ENCODE measurements at places on chromosomes 12 and 14. TPM values are rescaled to one million over a fixed set of nuclear protein-coding genes. Genes with fewer than 3 reads are reported as not detected.
A peak's percentile ranks its signal among the peaks of the same experiment; 100 is the strongest.

Gene CCDC60
- not detected for total RNA-seq

Gene LHX5
- total RNA-seq, result not detected

Gene ACOT6
- total RNA-seq, result not detected

Gene KRT73
- total RNA-seq, result not detected

Gene DDX23
- total RNA-seq, result 25.9 TPM

Gene HOXC4
- total RNA-seq, result 0.23 TPM

Gene AKAP5
- 0.23 TPM for total RNA-seq

Gene SERPINA12
- not detected for total RNA-seq

Gene TMCC3
- total RNA-seq, result 6.9 TPM

Gene DCN
- total RNA-seq, result 37.1 TPM

Gene AVPR1A
- 0.73 TPM for total RNA-seq

Gene PMCH
- total RNA-seq, result not detected

Gene FOXN4
- not detected for total RNA-seq

Gene INHBC
- not detected for total RNA-seq

Gene TMBIM6
- total RNA-seq, result 367 TPM

Gene CCNK
- 23.4 TPM for total RNA-seq

Gene BICDL1
- total RNA-seq, result 8.0 TPM

Gene CPNE6
- total RNA-seq, result not detected

Gene RHOJ
- 5.4 TPM for total RNA-seq

Gene OTOGL
- total RNA-seq, result 0.19 TPM

Gene ZNF385A
- total RNA-seq, result 1.2 TPM

Gene CMKLR1
- 1.4 TPM for total RNA-seq

- no peak for DNase-seq
Observed at GRCh38 chr12:128932521-128932920, 79.2 kb downstream of the GLT1D1 start.

GRCh38 chr12:58425481-58426392 lies 484.4 kb downstream of the ATP23 start:
- DNase-seq, result no peak

DNA sequence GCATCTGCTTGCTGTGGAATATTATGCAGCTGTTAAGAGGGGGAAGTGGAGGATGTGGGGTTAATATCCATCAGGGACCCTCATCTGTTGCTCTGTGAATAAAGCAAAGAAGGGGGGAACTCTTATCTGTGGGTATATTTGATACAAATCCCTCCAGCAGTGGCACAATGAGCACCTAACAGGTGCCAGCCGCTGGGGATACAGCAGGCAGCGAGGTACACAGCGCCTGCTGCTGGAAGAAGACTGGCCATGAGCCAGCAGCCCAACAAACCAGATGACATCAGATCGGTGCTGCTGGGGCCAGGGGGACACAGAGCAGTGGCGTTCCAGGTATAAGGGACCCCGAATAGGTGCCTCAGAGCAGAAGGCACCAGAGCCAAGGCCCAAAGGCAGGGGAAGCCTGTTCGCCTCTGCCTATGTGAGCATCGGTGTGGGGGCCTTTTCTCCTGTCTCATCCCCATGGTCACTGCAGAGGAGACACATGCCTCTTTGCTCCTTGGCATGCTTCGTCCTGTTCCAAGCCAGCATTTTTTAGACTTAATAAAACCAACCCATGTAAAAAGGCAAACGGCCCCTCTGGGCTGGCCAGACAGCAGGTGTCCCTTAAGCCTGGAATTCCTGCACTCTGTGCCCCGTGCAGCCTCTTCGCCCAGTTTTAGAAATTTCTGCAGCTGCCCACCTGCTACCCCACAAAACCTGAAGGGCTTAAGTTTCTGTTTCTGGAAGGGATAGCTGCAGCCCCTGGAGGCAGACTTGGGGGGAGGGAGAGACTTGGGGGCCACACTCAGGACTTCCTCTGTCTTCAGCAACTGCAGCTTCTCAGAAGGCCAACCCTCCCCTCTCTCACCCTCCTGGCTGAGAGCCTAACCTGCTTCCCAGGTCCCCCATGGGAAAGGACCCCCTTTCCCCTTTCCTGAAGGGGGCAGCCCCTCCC lies 1.6 kb upstream of the CKB start:
- DNase-seq, result no peak

- no peak for DNase-seq
Observed at GRCh38 chr12:45577844-45578399, 151.6 kb upstream of the ARID2 start.

DNA sequence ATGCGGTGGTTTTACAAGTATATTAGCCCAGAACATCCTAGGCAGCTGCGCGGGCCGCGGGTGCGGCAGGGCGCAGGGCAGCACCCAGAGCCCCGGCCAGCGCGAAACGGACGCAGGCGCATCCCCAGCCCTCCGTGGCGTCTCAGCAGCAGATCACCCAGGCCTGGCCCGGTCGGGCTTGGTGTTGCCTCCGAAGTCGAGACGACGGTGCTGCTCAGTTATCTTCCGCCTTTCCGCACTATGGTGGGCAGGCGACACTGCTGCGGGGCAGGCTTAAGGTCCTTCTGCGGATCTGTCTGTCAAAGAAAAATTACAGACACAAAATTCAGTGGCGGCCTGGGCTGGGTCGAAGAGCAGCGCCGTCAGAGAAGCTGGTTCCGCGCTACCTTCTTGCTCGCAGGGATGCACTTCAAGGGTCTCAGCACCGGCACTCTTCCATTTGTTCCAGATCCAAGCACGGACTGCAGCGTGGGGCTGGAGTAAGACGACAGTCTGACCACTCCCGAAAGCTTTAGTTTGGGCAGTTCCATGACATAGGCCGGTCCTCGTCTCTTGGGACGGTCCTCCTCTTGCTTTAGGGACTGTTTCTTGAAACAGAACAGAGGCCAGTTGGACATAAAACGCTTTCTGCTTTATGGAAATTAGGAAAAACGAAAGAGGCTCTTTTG lies 75.8 kb downstream of the MOK start:
- no peak for DNase-seq

DNA sequence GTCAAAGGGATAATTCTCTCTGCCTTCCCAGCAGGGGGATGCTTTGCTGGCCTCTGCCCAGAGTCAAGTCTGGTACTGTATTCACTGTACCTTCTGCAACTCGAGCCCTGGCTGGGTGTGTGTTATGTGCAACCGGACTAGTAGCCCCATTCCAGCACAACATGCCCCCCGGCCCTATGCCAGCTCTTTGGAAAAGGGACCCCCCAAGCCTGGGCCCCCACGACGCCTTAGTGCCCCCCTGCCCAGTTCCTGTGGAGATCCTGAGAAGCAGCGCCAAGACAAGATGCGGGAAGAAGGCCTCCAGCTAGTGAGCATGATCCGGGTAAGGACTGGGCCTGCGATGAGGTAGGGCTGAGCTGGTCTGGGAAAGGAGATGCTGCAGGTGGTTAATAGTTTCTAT lies 3.3 kb downstream of the RNF31 start:
- DNase-seq, result peak; percentile 60

DNA sequence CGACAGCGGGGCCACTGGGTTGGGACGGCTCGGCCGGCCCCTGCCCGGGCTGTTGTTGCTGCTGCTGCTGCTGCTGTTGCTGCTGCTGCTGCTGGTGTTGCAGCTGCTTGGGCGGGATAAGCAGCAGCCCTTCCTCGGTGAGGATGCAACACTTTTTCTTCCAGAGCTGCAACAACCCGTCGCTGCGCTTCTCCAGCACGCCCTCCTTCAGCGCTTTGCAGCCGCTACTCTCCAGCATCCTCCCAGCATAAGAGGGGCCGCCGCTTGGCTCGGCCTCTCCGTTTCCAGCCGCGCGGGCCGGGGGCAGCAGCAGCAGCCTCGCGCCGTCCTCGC lies 529 bp downstream of the PHLDA1 start:
- no peak for DNase-seq

DNA sequence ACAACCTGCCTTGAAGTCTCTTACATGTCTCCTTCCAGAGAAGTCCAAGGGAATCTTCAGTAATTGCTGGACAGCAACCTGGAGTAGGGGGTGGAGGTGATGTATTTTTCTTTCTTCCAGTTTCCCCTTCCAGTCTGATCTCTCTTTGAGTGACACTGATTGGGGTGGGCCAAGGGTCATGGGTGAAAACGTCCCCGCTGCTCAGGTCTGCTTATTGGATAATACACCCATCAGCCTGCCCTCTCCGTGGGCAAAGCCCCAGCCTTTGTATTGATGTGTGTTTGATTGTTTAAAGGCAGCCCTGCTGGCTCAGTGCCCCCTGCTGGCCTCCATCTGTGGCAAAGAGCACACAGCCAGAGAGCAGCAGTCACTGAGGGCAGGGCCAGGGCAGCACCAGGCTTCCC lies 35.7 kb upstream of the ATP2A2 start:
- no peak for DNase-seq

DNA sequence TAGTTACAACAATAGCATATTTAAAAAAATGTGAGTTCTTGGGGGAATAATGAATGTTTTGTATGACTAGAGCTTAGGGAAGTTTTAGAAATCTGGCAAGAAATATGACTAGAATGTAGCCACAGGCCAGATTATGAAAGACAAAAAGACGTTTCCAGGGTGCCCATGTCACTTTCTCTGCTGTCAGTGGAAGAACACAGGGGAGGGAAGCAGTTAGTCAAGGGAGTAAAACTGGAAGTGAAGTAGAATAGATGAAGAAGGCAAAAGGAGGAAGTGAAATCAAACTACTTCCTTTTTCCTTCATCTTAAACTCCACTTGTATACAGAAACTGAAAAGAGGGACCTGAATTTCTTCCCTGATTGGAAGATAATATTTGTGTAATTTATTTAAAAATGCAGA lies 81.2 kb upstream of the ATP2B1 start:
- DNase-seq, result no peak

GRCh38 chr12:45575823-45576475 lies 153.6 kb upstream of the ARID2 start:
- no peak for DNase-seq

- no peak for DNase-seq
Observed at GRCh38 chr14:88559852-88560251, 3.0 kb upstream of the ZC3H14 start.

DNA sequence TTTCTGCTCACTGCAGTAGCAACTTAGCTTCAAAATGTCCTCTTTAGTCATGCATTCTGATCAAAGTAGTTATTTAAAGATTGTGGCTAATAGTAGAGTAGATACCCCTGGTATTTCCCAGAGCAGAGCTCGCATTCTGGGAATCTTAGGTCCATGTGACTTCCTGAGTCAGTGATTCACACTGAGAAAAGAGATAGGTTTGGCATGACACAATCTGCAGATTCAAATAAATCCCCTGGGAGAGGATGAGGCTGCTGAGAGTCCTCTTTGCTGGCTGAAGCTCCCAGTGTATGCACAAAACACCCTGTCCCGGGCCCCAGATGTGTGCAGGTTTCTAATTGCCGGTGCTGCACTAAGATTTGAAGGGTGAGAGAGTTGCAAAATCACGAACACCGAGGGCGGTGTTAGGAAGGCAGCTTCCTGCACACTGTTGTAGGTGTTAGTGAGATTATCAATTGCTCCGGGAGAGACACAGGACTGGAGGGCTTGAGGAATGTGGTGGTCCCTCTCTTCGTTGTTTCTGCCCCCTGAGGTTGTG lies 233.2 kb downstream of the NRXN3 start:
- no peak for DNase-seq

DNA sequence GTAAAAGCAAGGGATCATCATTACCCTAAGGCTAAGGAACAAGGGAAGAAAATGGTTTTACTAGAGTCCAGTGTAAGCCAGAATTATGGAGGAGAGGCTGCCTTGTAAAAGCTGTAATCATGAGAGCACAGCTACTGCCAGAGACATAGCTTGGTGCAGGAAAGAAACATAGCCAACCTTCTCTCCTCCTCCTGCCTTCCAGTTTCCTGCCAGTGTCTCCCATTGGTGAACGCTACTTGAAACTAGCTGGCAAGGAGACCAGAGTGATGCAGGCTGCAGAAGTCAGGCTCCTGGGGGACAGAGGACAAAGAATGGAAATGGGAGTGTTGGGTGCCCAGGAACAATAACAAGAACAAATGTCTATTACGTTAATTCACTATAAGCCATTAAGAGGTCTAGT lies 158.5 kb downstream of the NELL2 start:
- DNase-seq, result no peak

GRCh38 chr12:98893126-98893674 lies 248.1 kb downstream of the APAF1 start:
- no peak for DNase-seq

- no peak for DNase-seq
Observed at GRCh38 chr14:58697266-58697929, 59.6 kb downstream of the DACT1 start.

- no peak for DNase-seq
Observed at GRCh38 chr12:87967871-87968270, 61.3 kb downstream of the C12orf50 start.

- no peak for DNase-seq
Observed at GRCh38 chr14:31590206-31590605, 29.0 kb downstream of the NUBPL start.

GRCh38 chr12:113858841-113859386 lies 107.2 kb downstream of the RBM19 start:
- DNase-seq, result no peak

GRCh38 chr12:94745562-94745961 lies 95.2 kb upstream of the TMCC3 start:
- no peak for DNase-seq
